ENCODE measurements at places on chromosomes 12 and 14.

DNA sequence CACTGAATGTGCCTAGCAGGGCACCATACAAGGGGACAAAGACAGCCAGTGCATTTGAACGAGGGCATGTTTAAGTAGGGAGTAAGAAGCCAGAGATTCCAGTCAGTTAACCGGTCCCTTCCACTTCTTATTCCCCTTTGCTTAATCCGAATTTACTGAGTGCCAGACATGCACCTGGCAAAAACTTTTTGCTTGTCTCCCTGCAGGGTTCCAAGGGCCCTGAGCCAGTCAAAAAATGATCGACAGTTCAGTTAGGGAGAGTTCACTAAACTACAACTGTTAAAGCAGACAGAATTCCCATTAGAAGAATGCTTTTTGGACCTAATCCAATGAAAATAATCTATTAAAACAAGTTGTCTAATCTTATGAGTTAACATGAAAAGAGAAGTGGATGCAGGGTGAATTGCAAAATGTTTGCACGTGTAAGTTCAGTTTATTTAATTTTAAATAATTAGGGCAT, 193.8 kb downstream of the TMTC2 start:
- DNase-seq, result no peak

GRCh38 chr12:68109444-68110217, 49.9 kb downstream of the IFNG start:
- DNase-seq, result no peak

GRCh38 chr12:6444704-6445688, at the start of gene CD27:
TSS of gene CD27 (plus strand) at chr12:6444955. CDS start at chr12:6445096, 141 bp downstream.
- no peak for DNase-seq

DNA sequence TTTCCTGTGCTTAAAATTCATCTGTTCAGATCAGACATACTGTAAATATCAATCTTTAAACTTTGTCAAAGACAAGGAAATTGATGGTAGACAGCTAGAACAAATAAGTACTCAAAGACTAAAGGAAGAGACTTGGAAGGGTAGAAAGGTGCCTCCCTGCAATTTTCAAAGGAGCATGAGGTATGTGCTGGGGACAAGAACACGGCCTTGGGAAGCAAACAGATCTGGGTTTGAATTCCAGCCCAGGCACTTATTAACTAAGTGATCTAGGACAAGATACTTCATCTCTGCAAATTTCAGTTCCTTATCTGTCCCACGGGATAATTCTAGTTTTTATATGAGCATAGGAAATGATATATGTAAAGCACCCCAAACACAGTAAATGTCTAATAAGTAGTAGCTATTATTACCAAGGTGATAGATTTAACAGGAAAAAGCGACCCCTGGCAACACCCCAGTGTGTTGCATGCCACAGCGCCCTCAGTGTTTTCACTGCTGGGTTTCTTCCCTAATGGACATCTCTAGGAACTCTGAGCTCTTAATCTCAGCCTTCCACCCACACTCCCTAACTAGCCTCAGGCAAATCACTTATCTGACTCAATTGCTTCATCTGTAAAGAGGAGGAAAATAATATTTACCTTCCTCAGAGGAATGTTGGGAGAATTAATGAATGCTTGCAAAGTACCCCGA, 44.7 kb upstream of the BMP4 start:
- no peak for DNase-seq

GRCh38 chr12:124036171-124036598, 63.2 kb downstream of the ZNF664 start:
- no peak for DNase-seq

DNA sequence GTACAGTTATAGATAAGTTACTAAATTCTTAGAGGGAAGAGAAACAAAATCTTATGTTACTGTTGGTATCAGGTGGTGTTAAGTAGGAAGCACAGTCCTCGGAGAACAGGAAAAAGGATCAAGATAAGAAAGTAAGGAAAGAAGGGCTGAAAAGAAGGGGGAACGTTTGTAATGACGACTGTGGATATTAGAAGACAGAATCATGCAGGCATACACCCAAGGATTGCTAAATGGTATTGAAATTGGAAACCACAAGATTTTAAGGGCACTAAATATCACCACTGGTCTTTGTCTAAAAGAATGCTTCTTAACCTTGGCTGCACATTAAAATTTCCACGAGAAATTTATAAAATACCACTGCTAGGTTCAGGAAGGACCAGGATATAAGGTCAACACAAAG, 34.1 kb upstream of the ERGIC2 start:
- no peak for DNase-seq

DNA sequence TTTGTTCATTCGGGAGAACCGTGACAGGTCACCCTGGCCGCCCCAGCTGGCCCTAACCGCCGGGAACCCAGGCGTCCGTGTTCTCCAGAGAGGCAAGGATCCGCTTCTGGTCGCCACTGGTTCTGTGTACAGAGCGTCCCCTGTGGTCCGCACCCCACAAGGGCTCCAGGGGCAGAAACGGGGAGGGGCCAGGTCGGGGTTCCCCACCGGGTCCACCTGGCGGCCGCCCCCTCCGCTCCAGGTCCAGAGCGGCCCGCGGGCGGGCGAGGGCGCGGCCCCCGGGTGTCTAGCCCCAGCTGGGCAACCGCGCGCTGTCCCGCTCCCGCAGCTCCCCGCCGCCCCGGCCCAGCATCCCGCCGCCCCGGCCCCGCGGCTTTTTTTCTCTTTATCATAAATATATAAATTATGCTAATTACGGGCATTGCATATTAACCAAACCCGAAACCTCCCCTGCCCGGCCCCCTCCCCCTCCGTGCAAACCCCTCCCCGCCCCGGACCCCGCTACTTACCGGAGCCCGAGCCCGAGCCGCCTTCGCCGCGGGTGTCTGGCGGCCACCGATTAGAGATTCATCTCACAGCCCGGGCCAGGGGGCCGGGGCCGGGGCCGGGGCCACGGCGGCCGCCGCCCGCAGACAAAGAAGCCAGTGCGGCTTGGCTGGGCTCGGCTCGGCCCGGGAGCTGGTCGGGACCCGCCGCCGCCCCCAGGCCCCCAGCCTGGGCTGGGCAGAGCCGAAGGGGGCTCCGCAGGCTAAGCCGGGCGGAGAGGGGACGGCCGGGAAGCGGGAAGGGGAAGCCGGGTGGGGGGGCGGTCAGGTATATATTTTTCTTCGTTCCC, 512 bp downstream of the POU6F1 start:
- peak; percentile 19 for DNase-seq

DNA sequence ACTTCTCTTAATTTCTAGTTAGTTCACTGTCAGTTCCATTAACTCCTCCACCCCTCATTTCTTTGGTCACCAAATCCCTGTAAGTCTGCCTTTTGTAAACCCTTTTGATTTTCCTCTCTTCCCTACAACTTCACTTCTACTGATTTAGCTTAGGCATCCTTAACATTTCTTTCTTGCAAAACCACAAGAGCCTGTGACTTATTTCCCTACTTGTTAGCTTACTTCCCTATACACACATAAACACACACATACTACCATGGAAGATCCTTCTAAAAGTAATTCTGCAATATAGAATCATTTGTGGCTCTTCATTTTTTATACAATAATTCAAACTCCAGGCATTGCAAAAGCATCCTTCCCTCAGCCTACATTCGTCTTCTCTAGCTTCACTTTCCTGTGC, 494.3 kb upstream of the USP15 start:
- no peak for DNase-seq

DNA sequence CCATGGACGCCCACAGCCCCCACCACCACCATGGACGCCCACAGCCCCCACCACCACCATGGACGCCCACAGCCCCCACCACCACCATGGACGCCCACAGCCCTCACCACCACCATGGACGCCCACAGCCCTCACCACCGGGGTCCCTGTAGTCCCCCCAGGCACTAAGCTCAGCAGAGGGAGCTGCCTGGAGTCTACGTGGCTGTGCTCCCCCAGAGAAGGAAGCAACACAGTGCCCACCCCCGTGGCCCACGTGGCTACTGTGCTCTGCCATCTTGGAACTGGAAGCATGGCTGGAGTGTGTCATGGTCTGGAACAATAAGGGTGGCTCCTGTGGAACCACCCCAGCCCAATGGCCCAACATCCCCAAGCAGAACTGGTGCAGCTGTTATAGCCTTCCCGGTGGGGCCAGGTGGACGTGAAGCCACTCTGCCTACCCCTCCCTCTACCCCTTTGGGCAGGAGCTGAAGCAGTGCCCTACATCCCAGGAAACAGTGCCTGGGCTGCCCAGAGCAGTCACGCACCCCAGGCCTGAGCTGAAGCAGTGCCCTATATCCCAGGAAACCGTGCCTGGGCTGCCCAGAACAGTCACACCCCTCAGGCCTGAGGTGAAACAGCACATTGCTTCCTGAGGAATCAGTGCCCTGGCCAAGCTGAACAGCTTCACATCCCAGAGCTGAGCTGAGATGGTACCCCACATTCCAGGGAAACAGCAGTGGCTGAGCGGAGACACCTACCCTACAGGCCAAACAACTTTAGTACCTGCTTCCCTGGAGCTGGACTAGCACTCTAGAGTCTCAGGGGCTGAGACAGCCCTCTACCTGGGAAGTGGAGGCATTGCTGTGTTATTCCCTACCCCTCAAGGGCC, 9.0 kb upstream of the SFSWAP start:
- DNase-seq, result no peak

DNA sequence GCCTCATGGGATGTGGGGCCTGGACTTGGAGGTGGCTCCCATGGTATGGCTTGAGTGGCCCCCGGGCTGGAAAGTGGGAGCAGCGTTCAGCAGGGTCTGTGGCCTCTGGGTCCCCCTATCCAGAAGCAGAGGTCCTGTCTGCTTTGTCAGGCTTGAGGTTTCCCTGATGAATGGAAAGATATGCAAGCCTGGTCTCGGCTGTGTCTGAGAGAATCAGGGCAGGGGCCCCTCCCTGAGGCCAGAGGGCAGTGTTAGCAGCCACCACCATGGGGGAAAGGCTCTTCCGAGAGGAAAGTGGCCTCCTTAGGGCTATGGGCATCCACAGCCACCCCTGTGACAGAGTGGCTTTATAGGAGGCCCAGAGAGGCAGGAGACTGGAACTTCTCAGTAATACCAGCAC, 128.2 kb downstream of the VRK1 start:
- DNase-seq, result no peak

DNA sequence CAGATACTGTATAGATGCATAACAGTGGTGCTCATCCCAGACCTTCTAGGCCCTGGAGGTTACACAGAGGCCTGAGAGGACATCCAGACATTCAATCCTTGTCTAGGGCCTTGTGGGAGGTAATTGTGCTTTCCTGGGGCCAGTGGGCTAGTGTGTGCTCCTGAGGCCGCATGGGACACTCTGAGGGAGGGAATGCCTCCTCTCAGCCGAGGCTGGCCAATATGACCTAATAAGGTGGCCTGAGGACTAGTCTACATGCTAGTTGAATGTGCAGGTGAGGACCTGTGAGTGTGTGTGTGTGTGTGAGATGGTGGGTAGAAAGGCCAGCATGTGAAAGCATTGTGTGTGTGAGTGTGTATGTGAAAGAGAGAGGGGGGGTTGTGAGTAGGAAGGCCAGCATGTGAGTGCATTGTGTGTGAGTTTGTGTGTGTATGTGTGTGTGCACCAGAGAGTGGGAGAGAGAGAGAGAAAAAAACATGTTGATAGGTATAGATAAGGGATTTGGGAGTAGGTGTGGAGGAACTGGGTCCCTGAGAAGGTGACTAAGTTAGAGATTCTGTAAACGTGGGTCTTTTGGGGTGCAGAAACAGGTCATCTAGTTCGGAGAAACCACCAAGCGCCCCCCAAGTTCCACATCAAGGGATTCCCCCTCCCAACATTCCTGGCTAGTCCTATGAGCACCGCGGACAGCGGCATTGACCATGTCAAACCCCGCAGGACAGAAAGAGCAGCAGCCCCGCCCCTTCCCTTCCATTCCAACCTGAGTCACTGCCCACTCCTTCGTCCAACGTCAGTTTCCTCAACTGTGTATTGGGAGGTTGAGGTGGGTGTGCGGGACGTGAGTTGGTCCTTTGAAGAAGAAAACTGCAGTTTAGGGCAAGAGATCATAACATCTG, 9.7 kb upstream of the KRT81 start:
- DNase-seq, result no peak

DNA sequence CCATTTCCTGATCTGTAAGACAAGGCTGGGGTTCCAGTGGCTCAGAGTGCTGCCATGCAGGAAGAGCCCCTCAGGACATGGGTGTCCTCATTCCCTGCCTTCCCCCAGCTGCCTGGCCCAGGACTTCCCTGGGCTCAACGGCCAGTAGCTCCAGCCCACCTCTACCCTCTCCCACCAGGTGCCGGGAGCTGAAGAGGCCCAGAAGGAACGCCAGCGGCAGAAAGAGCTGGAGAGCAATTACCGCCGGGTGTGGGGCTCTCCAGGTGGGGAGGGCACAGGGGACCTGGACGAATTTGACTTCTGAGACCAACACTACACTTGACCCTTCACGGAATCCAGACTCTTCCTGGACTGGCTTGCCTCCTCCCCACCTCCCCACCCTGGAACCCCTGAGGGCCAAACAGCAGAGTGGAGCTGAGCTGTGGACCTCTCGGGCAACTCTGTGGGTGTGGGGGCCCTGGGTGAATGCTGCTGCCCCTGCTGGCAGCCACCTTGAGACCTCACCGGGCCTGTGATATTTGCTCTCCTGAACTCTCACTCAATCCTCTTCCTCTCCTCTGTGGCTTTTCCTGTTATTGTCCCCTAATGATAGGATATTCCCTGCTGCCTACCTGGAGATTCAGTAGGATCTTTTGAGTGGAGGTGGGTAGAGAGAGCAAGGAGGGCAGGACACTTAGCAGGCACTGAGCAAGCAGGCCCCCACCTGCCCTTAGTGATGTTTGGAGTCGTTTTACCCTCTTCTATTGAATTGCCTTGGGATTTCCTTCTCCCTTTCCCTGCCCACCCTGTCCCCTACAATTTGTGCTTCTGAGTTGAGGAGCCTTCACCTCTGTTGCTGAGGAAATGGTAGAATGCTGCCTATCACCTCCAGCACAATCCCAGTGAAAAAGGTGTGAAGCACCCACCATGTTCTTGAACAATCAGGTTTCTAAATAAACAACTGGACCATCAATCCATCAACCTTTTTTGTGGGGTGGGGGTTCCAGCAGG, 17.6 kb downstream of the AGAP2 start:
- DNase-seq, result no peak

- DNase-seq, result no peak
These were observed 94.0 kb downstream of the C12orf50 start for GRCh38 chr12:87935216-87935615.

- no peak for DNase-seq
These were observed 396.5 kb downstream of the RAD51B start for GRCh38 chr14:68216079-68216478.

DNA sequence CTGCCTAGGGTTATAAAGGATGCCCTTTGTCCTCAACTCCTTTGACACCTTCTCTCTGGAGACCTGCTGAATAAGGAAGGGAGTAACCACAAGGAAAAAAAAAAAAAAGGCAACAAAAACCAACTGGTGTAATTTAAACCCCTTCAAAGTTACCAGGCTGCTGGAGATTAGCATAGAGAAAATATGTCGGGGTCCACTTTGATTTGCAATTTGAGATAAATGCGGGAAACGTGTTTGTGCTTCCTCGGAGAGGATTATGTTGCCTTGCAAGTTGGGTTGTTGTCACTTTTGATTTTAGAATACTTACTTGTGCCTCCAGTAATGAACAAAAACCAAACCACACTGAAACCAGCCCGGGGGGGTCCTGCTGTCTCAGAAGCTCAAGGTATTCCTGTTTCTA, 200.2 kb upstream of the MYL2 start:
- no peak for DNase-seq
